ENCODE measurements at places on chromosomes 5 and 9.

DNA sequence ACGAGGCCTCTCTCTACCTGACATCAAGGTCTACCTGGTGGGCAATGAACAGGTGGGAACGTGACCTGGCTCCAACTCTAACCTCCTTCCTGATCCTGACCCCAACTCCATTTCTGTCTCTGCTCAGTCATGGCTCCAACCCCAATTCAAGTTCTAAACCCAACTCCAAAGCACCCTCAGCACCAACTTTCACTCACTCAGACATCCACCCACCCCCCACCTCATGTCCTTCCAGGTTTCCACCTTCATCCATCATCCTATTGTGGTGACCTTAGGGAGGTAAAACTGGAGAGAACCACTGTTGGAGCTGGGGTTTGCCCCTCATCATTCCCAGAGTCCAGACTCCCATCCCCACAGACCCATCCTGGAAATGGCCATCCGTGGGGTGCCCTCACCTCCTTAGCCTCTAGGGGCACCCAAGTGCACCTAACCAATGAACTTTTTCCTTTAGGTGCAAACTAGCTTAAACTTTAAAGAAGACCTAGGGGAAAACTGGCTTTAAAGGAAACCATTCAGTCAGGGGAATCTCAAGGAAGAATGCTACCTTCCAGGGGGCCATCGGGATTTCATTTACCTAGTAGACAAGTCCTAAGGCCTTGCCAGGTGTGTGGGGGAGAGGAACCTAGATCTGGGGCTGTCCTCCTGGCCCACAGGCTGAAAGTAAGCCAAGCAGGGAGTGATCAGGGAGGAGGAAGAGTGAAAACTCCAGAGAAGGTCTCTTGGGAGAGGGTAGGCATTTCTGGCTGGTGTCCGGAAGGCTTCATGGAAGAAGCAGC, 11.3 kb downstream of the RGS14 start:
- peak; percentile 39 for DNase-seq

DNA sequence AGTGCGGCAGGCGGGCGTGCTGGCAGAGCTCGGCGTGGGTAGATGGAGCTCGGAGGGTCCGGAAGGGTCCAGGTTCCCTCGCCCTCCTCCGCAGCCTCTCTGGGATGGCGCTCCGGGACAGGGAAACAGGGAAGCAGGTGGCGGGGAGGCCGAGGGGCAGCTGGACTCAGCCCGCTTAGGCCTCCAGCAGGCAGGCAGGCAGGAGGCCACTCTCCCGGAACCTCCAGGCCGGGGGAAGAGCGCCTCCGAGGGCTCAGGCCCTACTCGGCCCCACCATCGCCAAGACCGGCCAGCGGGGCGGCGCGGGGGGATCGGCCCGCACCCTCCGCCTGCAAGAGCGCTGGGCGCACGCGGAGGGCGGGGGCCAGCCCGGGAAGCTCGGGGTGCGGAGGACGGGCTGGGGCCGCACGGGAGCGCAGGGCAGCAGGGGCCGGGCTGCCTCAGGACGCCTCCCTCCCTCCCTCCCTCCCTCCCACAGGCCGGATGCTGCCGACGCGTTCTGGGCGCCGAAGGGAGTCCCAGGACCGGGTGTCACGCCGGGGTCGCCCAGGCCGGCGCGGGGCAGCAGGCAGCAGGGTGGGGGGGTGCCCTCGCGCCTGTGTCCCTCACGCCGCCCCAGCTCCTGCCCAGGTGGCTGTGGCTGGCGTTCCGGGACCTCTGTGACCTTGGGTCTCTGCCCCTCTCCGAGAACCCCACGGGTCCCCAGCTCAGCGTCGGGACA, 977 bp downstream of the MGAT4B start:
- no peak for DNase-seq

GRCh38 chr5:139272471-139273321, 20.8 kb upstream of the MATR3 start:
- no peak for DNase-seq

- DNase-seq, result no peak
These were observed 26.0 kb upstream of the ASS1 start for GRCh38 chr9:130418776-130419175.

DNA sequence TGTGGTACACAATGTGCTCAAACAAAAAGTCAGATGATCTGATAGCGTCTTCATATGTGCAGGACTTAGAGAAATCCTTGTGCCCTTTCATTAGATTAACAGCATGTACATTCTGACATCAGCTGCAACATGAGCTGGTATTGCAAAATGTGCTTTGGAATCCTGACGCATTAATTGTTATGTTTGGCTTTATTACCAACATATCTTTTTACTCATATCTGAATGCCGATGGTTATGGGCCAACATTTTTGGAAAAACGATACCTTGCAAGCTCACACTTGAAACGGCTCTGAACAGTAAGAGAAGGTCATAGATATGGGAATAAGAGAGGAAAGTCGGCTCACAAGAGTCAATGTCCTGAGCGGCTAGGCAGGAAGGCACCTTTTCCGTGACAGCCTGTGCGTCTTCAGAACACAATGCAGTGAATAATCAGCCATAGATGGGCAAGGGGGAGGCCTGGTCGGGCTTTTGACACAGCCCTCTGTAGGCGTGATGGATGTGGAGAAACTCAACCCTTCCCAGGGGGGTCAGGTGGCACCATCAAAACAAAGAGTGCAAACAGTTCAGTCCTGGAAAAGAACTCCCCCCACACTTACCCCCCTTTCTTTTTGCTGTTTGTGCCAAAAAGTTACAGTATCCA, 36.4 kb upstream of the GAS1 start:
- DNase-seq, result no peak

GRCh38 chr5:127801751-127802476, 98.7 kb downstream of the CCDC192 start:
- DNase-seq, result no peak

DNA sequence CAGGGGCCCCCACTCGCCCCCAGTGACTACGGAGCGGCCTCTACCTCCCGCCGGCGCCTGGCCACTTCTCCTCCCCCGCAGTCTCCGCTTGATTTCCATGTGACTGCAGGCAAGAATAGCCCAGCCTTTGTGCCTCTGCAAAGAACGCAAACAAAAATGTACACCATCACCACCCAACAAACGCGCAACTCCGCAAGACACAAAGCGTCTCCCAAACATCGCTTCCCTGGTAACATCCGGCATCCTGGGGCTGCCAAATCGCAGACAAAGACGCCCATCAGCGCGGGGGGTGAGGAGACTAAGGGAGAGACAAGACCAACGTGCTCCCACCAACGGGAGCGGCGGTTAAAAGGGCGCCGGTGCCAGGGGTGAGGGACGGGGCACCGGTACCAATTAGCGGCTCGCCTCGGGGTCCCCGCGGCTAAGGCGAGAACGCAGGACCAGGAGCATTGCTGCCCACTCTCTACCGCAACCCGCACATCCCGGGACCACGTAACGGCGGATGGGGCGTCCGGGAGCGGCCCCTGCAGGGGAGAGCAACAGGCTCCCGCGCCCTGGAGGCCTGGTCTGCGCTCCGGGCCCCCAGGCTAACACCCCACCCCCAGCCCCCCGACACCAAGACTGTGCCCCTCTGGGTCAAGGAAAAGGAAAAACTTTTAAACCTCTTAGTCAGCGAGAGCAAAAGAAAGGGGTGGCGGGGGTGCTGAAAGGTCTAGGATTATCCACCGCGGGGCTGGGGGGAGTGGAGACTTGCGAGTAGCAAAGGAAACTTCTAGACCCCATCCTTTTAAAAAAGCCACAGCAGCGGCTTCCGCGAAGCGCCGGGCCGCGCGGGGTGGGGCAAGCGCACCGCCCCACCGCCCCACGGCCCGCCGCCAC, 885 bp downstream of the MPDZ start:
- DNase-seq, result no peak

DNA sequence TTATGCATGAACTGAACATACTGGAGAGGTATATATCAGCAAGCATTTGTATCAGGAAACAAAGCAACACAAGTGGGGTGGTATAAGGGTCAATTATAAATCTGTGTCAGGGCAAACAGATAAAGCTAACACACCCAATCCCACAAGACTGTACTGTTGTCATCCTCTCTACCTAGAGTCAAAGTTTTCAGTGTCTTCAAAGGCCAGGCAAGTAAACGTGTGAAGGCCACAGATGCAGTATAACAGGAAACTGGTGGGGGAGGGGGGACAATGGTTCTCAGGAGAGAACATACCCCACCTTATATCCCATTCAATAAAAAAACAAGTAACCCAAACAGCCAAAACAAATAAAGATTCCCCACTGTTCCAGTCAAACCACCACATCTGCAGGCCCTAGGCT, 22.1 kb downstream of the ELP1 start:
- DNase-seq, result no peak

DNA sequence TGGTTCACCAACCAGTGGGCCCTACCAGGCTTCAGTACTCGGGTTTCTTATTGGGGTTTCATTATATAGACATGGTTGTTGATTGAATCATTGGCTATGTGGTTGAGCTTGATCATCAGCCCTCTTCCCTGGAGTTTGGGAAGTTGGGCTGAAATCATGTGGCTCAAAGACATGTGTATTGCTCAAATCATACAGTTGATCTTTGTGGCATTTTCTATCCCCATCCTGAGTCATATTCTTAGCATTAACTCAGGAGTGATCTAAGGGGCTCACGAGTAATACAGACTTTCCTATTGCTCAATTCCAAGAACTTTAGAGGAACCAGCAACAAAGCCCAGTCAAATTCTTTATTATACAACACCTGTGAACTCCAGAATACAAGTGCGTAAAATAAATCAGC, 66.2 kb downstream of the SMC5 start:
- DNase-seq, result no peak

DNA sequence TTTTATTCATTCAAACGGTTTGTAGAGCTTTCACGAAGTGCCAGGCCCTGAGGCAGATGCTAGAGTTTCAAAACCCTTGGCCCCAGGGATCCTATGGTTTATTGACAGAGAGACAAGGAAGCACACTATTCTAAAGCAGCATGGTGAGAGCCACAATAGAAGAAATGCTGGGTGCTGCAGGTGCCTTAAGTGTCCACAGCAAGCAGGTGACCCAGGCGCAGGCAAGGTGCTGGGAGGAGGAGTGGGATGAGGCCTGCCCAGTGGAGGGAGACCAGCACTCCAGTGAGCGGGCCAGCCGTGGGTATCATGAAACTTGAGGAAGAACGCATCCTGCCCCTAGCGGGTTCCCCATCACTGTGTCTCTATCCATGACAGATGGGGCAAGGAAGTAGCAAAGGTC, 71.0 kb downstream of the OSMR start:
- DNase-seq, result no peak

- DNase-seq, result no peak
These were observed 11.2 kb upstream of the TRIO start for GRCh38 chr5:14131855-14132503.

DNA sequence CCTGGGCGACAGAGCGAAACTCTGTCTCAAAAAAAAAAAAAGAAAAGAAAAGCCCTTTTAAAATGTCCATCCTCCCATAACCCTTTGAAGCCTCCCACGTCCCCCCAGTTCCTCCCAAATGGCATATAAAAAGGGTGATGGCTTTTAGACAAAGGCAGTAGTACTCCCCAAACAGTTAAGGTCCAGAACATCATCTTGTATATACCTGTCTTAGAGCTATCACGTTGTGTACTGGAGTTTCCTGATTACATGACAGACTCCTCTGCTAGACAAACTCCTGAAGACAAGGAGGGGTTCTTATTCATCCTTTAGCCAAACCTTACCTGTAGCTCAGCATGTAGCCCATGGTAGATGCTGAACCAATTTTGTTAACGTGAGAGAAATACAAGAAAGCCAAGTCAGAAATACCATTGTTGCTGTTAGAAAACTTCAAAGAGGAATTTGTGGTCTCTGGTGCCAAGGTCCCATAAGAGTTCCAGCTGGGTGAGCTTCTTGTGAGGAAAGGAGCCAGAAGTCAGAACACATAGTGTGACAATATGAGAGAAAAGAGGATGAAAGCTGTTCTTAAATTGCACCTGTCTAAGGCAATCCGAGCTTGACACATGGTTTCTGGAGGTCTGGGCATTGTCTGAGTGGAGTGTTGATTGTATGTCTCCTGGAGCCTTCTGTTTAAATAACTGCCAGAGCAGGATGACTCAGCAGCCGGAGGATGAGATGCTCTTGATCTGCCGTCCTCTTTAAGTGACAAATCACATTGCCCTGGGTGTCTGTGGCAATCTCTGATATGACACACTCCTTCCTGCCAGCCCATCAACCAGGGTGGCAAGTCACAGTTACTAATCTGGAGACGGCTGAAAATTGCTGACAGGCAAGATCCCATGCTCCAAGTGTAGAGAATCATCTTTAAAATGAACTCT, 69.1 kb downstream of the ARRDC3 start:
- DNase-seq, result peak; percentile 70

DNA sequence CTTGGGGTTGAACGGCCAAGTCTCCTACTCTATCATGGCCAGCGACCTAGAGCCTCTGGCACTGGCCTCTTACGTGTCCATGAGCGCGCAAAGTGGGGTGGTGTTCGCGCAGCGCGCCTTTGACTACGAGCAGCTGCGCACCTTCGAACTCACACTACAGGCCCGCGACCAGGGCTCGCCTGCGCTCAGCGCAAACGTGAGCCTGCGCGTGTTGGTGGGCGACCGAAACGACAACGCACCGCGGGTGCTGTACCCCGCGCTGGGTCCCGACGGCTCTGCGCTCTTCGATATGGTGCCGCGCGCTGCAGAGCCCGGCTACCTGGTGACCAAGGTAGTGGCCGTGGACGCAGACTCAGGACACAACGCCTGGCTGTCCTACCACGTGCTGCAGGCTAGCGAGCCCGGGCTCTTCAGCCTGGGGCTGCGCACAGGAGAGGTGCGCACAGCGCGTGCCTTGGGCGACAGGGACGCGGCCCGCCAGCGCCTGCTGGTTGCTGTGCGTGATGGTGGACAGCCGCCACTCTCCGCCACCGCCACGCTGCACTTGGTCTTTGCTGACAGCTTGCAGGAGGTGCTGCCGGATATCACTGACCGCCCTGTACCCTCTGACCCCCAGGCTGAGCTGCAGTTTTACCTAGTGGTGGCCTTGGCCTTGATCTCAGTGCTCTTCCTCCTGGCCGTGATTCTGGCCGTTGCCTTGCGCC, 2.0 kb downstream of the PCDHGB5 start:
- DNase-seq, result no peak

All from activated CD4-positive, alpha-beta T cell treated with anti-CD3 and anti-CD28 coated beads, Interleukin-2, amount 50 U/mL, for 1 hour (primary cell).